Cerebellar nuclear complex (tissue), 1 donor: ENCODE measurements at places on chromosomes 3 and 15.

DNA sequence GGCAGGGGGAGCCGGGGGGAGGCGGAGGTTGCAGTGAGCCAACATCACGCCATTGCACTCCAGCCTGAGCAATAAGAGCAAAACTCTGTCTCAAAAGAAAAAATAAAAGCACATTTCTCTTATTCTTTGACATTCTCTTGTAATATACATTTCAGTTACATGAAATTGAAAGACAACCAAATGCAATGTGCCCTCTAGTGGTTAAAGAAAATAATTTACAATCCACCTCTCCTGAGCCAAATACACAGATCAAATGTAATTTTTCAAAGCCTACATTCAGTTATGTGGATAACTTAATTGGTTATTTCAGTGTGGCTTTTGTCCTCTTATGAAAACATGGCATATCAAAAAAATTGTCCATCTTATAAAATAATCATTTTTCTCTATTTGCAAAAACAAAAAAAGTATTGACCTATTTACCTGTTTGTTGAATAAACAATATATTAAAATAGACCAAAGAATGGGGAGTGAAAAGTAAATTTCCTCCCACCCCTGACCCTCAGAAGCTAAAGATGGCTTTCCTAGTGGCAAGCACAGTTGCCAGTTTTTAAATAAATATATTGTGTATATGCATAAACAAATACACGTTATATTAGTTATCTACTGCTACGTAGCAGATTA is 14.2 kb upstream of the U2SURP start:
- DNase-seq, result no peak

DNA sequence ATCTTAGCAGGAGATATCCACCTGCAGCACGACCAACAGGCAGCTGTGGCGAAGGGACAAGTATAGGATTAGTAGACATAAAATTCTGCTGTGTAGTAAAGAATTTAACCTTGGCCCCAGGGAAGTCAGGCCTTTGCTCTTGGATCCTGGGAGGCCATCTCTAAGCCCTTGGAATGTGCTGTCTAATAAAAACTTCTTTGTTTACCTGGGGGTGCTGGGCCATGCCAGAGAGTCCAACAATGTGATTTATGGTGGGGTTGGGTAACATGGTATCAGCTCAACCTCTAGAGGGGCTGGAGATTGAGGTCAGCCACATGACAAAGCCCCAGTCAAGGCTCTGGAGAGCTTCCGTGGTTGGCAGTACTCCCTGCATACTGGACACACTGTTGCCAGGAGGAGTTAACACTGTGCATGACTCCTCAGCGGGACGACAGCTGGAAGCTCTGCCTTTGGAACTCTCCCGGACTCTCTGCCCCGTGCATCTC is 52.4 kb downstream of the HEG1 start:
- no peak for DNase-seq

DNA sequence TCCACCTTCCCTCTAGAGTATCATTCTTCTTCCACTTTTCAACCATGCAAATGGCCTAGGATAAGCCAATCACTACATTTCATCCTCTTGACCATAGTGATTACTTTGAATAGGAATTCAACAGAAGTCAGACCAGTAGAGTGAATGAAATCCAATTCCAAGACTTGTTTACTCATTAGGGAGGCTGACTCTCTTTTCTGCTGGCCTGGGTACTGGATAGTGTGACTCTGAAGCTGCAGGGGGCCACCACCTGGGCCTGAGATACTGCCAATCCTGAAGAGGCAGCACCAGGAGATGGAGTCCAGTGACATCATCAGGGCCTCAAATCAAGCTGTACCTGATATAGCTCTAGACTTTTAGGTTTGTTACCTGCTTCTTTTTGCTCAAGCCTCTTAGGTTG is 7.0 kb upstream of the FSTL1 start:
- no peak for DNase-seq

- DNase-seq, result no peak
Measured at GRCh38 chr15:61079529-61079928, 149.6 kb downstream of the RORA start.

GRCh38 chr3:48215019-48215418 is 8.3 kb upstream of the CAMP start:
- no peak for DNase-seq

- DNase-seq, result no peak
Measured at GRCh38 chr15:78154955-78155354, 5.8 kb downstream of the IDH3A start.

DNA sequence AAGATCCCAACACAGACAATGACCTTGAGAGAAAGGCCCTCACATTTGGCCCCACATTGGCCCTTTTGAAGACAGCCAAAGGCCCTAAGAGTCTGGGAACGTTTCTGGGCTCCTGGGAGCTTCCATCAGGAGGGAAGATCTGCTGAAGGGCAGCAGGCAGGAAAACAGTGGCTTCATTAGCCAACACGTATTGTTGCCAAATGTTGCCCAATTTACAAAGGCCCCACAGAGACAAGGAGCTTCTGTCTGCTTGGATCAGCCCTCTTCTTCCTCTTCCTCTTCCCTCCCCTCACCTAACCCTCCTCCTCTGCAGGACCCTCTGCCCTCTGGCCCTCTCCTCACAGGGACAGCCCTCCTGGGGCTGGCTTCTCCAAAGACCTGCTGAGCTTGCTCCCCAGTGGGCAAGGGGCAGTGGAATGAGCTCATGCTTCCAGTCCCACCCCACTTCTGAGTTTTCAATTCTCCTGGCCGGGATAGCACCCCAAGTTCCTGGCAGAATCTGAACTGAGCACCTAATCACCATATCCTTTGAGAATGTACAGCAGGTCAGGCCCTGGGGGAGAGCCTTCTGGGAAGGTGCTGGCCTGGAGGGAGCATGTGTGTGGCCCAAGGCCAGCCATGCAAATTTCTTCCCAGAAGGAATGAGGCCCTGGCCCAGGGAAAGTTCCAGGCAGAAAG is 5.1 kb upstream of the LTF start:
- no peak for DNase-seq

DNA sequence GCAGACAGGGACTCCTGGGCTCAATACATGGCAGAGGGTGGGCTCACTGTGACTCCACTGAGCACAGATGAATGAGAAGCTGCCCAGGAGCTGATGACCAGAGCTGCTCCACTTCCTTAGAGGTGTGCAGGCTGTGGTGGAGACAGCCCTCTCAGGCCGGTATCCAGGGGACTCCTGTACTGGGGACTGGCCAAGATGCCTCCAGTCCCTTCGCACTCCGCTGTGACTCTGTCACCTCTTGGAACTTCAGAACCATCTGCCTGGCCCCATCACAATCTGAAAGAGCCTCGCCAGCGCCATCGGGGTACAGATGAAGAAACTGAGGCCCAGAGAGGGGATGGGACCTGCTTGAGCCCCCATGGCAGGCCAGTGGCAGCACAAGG is 111.2 kb downstream of the ETFA start:
- DNase-seq, result no peak

GRCh38 chr3:48507256-48508061 is 3.5 kb upstream of the SHISA5 start:
- no peak for DNase-seq

- no peak for DNase-seq
Measured at GRCh38 chr3:18740631-18741583, 315.8 kb upstream of the SATB1 start.

GRCh38 chr3:128294999-128295468 is 141.8 kb downstream of the EEFSEC start:
- no peak for DNase-seq

DNA sequence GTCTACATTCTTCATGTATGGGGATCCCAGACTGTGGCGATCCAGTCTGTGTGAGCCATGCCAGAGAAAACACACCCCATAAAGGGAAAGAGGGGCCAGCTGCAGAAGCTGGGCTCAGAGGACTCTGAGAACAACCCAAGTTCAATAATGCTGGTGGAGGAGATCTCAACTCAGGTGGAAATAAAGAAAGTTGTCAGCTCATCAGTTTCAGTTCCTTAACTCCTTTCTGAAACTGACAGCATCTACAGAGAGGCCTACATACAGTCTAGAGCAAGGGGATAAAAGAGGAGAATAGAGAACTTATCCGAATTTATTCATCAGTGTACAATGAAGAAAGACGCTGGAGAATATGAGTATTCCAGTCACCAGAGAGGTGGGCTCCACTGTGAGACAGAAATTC is 77.0 kb downstream of the NTRK3 start:
- DNase-seq, result no peak

GRCh38 chr15:39511916-39512260 is 69.0 kb upstream of the THBS1 start:
- DNase-seq, result no peak

DNA sequence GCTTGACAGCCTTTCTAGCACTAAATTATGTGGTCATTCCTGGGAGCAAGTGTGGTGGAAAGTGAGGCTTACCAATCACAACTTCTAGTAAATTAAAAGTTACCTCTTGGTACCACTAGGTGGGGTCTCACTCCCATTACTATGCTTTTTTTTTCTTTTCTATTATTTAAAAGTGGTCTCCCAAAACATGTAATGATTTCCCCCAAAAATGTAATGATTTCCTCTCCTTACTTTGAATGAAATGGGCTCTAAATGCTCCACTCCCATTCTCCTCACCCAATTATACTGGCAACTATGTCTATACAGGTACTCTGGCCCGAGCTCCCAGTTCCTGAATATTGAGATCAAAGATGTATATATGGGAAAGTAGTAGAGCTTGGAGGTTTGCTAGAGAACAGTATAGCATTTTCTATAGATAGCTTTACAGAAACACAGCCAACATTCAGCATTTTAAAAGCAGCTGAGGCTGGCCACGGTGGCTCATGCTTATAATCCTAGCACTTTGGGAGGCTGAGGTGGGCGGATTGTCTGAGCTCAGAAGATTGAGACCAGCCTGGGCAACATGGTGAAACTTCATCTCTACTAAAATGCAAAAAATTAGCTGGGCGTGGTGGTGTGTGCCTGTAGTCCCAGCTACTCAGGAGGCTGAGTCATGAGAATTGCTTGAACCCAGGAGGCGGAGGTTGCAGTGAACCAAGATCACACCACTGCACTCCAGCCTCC is 70.9 kb downstream of the DCUN1D1 start:
- no peak for DNase-seq

GRCh38 chr3:184155644-184156521 is 706 bp downstream of the DVL3 start:
- no peak for DNase-seq
